HEK293T (cell line): ENCODE measurements at places on chromosomes 4 and X.

GRCh38 chr4:121112530-121112929 lies 40.2 kb upstream of the NDNF start:
- no peak for DNase-seq

DNA sequence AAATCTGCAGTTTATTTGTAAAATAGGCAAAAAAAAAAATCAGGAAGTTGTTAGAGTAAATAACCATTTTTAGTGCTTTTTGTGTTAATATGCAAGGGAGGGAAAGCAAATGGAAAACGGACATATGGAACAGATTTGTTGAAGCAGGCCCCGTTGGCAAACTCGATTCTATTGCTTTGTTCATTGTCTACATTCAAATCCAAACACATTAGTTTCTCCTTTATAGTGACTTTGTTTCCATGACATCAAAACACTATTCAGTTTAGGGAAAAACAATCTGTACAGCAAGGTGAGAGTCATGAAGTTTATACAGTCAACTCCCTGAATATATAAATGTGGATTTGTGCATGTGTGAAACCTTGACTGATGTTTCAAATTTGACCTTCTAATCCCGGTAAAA lies 142.2 kb downstream of the FAM47A start:
- no peak for DNase-seq

DNA sequence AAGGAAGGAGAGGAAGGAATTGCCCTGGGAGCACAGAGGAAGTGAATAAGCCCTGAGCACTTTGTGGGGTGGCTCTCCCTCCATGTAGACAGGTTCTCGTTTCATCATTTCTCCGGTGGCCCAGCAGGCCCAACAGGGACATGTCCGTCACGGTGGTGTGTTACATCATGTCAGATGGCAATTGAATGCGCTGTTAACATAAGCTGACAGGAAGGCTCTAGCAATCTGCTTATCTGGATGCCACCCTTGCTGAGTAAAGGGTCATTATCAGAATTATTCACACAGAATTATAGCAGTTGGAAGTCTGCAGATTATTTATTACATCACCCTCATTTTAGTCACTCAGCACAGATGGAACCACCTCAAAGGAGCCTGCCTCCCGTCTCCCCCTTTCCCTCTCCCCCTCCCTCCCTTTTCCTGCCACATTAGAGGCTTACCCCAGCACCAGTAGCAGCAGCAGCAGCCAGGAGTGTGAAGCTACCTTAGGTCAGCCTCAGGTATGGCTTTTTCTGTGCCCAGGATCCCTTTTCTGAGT lies 124.3 kb upstream of the TRIM2 start:
- no peak for DNase-seq

DNA sequence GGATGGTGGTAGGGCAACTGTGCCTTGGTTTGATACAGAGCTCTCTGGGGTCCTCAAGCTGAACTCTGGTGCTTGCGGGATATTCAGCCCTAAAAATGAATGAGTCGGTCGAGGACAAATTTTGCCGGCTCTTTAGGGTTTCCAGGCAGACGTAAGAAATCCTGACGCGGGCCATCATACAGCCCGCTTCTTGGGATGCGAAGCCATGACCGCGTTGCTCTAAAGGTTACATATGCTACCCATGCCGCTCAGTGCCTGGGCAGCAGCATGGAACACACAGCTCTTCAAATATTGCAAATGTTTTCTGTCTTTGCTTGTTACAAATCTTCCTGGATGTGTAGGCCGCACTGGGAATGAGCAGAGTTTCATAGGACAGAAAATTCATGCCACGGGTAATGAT lies 55.6 kb downstream of the NBDY start:
- DNase-seq = no peak
